ENCODE measurements at places on chromosomes 16 and 17.
A peak's percentile ranks its signal among the peaks of the same experiment; 100 is the strongest.

- no peak for DNase-seq
Observed at GRCh38 chr17:6574687-6575595, 18.6 kb upstream of the PITPNM3 start.

- no peak for DNase-seq
Observed at GRCh38 chr16:2147981-2148671, at the start of gene RAB26. Gene RAB26 (plus strand): TSS chr16:2148625. CDS start chr16:2148784, 159 bp downstream.

DNA sequence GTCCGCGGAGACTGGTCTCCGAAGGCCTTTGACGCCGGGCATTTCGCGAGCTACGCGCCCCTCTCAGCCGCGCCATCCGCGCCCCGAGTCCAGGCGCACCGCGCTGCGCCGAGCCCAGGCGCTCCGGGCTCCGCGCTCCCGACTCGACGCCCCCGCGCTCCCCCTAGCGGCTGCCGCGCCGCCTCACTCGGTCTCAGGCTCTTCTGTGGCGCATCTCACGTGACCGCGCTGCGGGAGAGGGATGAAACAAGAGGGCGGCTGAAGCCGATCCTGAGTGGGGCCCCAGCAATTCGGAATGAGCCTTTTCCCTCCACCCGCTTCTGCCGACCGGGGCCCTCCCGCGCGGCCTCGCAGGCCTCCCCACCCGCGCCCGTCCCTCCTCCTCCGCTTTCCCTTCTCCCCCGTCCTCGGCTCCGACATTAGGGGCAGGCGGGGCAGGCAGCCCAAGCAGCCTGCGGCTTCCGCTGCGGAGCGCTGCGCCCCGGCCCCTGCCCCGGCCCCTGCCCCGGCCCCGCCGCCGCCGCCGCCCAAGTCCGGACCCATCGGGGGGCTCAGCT is 42.5 kb upstream of the AMZ2 start:
- DNase-seq = peak; percentile 52

- no peak for DNase-seq
Observed at GRCh38 chr16:71536752-71537499, 10.7 kb downstream of the CHST4 start.

- DNase-seq = no peak
Observed at GRCh38 chr17:1272701-1273100, 2.5 kb downstream of the BHLHA9 start.

DNA sequence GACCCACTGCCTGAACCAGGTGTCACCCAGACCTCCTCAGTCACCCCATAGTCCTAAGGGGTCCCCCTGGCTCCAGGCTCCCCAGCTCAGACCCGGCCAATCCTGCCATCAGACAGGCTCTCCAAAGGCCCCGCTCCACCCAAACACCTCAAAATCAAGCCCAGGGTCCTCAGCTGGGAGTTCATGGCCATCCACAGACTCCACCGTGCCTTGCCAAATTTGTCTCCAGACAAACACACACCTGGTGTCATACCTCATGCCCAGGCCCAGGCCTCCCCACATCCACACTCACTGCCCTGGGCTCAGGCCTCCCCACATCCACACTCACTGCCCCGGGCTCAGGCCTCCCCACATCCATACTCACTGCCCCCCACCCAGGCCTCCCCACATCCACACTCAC is 12.5 kb downstream of the RPH3AL start:
- no peak for DNase-seq

GRCh38 chr17:48639982-48640857 is 14.1 kb upstream of the HOXB9 start:
- no peak for DNase-seq
